ENCODE measurements at places on chromosomes 3 and 15.

DNA sequence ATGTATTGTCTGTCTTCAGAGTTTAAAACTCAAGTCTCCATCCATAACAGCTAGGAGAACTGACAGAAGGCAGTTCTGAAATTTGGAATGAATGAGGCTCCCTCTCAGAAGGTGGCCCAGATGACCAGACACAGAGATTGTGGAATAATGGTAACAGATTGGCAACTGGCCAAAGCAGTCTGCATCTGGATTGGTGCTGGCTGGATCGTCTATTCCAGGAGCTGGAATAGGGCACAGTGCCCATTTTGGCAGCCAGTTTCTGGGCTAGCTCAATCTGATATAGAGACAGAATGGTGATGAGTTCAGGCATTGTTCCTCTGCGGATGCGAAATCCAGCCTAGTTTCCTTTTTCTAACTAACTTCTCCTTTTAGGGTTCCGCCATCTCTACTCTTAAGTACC is 851.7 kb downstream of the PDCD6IP start:
- no peak for DNase-seq

DNA sequence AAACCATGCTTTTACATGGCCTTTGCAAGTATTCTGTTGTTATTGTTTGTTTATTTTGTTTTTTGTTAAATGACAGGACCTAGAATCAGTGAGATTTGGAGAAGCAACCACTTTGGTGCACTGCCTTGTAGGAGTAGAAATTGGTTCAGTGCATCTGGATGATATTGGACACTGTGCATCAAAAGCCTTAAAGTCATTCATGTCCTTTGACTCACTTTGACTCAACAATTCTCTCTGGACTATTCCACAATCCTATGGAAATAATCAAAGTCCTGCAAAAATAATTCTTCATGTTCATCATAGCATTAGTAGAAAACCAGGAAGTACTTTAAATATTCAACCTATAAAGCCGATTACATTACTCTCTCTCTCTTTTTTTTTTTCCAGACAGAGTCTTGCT is 224.8 kb downstream of the ABHD5 start:
- DNase-seq, result no peak

DNA sequence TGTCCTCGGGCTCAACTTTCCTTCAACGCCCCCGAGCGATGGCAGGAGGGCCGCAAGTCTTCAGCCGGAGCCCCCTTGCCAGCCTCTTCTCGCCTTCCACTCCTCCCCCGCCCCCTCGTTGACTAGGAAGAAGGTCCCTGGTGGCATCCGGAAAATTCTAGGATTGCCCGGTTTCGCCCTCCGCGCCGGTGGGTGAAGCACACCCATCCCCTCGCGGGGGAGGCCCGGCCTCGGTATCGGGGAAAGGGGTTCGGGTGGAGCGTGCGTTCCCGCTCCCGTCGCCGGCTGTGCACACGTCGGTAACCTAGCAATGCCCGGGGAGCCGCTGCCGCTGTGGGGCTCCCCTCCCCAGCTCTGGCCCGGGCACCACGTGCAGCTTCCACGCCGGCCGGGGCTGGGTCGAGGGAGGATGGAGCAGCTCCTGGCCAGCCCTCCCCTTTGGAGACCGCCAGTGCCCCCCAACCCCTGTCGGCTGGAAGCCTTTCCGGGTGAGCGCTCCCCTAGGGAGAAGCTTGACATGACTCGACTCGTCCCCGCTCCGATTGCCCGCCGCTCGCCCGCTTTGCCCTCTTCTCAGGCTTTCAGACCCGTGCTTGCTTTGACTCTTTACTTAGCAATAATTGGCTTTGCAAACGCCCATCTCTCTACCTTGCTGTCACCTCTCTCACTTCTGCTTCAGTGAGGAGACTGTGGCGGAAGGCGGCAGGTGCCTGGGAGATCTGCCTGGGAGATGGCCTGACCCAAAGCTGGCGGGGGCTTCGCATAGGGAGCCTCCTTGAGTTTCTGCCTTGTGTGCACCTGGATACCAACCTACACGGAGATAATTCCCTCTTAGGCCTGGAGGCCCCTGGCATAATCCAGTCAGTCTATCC is 1.3 kb downstream of the CACNA1D start:
- no peak for DNase-seq

DNA sequence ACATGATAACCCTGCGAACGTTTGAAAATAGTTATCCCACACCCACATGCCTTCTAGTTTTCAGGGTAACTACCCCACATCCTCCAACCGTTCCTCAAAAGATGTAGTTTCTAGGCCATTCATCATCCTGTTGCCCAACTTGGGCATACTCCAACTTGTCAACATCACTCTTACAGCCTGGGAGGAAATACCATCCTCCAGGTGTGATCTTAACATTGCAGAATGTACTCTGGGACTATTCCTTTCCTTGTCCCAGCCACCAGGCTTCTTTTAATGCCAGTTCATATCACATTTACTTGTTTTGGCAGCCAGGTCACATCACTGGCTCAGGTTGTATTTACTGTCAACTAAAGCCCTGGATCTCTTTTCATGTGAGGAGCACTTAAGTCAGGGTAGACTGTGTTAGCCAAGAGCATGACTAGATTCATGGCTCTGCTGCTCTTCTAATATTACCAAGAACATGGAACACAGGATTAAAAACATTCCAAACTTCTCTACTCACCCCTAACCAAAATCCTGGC is 4.0 kb upstream of the DENND6A start:
- DNase-seq, result no peak

GRCh38 chr3:53795789-53796560 is 50.2 kb downstream of the CHDH start:
- DNase-seq, result no peak

DNA sequence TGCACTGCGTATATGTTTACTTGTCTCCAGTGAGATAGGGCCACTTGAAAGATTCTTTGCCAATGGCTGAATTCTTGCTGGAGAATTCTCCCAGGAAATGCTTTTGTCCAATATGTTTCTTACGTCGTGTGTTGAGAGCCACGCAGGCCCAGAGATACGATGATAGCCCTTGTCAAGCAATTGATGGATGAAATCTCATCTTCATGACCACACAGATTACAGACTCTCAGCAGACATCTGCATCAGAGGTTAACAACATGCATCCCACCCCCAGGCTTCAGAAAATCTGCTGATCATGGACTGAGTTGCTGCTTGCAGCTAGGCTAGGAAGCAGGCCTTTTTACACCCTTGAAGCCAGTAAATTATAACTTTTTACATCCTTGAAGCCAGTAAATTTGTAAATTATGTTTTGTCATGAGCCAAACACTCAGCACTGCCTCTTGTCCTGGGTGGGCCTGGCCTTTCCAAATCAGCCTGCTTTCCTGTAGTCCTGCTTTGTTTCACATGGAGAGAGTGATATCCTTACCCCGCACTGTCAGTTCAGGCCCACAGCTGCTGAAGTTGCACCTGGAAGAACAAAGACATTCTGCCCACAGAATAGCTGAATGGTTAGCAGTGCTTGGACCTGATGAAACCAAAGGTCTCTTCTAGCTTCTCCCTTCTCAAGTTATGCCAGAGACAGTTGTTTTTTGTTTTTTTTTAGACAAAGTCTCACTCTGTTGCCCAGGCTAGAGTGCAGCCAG is 84.4 kb downstream of the GPR156 start:
- DNase-seq, result no peak

DNA sequence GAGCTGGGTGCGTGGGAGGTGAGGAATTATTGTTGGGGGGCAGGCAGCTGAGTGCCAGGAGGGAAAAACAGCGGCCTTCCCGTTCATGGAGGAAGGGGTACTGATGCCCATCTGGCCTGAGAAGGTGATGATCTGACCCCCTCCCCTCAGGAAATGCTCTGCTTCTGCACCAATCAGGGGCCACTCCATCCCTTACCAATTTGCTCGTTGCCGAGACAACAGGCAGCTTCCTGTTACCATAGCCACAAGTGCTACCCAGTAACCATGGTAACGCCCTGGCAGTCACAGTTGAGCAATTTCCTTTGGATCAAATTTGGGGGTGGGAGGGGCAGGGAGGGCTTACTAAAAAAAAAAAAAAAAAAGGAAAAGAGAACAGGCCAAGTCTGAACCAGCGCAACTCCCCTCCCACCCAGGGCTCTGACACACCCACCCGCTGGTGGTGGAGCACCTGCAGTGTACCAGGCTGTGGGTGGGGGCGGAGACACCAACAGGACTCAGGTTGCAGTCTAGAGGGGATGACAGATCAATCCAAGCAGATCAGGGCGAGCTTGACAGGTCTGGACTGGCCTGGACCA is 13.7 kb downstream of the CELF6 start:
- DNase-seq, result peak; percentile 17

DNA sequence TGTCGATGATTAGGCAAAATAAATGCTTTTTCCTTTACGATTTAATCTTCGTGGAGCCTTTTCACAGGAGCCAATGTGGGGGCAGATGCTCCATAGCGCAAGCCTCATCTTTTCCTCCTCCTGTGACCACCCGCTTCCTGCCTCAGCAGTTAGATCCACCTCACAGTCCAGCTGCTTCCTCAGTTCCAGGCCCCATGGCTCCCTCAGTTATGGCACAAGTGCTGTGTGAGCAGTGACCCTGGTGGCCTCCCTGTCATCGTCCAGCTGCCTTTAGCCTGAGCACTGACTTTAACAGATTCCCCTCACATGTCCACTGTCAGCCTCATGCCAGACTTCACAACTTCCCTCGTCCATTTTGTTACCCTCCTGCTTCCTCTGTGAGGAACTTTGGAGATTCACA is 424.6 kb upstream of the GBE1 start:
- no peak for DNase-seq

DNA sequence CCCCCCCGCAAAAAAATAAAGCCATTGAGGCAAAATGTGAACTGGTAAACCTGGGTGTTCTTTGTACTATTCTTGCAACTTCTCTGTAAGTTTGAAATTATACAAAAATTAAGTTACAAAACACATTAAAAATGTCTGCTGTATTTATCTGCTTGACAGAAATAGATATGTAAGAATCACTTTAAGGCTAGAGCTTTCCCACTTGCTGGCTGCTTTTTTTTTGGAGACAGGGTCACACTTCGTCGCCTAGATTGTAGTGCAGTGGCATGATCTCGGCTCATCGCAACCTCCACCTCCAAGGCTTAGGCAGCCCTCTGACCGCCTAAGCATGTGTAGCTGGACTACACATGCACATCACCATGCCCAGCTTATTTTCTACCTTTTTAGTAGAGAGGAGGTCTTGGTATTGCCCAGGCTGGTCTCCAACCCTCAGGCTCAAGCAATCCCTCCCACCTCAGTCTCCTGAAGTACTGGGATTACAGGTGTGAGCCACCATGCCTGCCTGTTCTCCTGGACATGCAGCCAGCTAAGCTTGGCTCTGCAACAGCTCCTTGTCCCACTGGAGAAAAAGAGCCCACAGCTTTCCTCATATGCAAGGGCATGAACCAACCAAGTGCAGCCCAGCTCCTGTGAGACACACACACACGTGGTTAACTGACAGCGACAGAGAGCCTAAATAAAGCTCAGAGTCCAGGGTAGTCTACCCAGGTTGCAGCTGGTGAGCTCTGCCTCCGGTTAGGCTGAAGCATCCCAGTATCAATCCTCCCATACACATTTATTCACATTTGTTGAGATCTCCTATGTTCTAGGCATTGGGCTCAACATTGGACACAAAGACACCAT is 4.5 kb downstream of the RPS17 start:
- DNase-seq, result no peak

- no peak for DNase-seq
Observed at GRCh38 chr15:90691982-90692773, 25.0 kb upstream of the BLM start.

GRCh38 chr3:26753095-26753494 is 130.5 kb downstream of the LRRC3B start:
- no peak for DNase-seq

GRCh38 chr15:68934341-68934740 is 4.0 kb downstream of the SPESP1 start:
- no peak for DNase-seq

GRCh38 chr15:48358229-48359152 is 27.3 kb downstream of the DUT start:
- DNase-seq, result no peak

- DNase-seq, result no peak
Observed at GRCh38 chr3:183844606-183845005, 19.2 kb upstream of the MAP6D1 start.

- no peak for DNase-seq
Observed at GRCh38 chr3:42055291-42055690, 35.9 kb upstream of the TRAK1 start.

GRCh38 chr15:90030376-90030775 is 29.3 kb downstream of the ZNF710 start:
- DNase-seq, result no peak

DNA sequence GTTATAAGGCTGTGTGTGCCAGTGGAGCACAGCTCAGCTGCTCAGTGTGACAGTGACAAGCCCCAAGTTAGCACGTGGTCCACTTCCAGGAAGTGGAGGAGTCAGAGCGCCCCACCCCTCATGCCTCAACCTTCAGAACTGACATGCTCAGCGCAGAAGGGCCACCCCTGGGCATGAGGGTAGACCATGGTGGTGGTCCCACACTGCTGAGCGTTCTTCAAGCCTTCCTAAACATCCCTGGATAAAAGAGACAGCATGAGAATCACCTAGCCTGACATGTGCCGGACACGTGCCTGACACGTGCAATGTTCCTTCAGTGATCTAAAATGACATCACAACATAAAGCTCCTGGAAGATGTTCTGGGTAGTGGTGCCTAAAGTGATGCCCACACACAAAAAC is 16.8 kb downstream of the ATP10A start:
- peak; percentile 61 for DNase-seq

- no peak for DNase-seq
Observed at GRCh38 chr3:65101450-65101849, 413.6 kb upstream of the ADAMTS9 start.

GRCh38 chr3:152039887-152040286 is 166.4 kb downstream of the SUCNR1 start:
- DNase-seq, result no peak

DNA sequence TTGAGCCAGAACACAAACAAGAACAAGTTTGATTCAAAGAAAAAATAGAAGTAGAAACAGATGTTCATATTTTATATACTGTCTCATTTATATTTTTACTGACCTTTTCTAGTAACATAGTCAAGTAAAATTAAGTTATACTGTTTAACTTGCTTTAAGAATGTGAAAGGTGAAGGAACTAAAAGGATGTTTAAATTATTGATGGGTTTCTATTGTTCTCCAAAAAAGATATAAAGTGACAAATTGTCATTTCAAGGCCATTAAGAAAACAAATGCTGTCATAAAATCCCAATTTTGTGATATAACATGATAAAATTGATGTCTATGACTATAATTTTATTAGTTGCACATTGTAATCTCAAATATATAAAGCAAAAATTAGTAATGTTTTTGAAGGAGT is 7.3 kb downstream of the GPR149 start:
- DNase-seq, result no peak

- DNase-seq, result peak; percentile 63
Observed at GRCh38 chr3:69200384-69201068, 78.1 kb upstream of the LMOD3 start.

- DNase-seq, result no peak
Observed at GRCh38 chr3:56917361-56918110, 115.8 kb upstream of the ARHGEF3 start.

GRCh38 chr3:43874731-43875130 is 184.0 kb downstream of the ABHD5 start:
- DNase-seq, result no peak

- no peak for DNase-seq
Observed at GRCh38 chr15:45855907-45856579, 221.2 kb downstream of the SQOR start.

- DNase-seq, result peak; percentile 49
Observed at GRCh38 chr3:9397906-9398699, 688 bp downstream of the SETD5 start.

All from stimulated activated naive CD4-positive, alpha-beta T cell treated with Interleukin-2 at 50 U/mL for 16 hours (primary cell).